ENCODE measurements at places on chromosomes 5 and 9.

DNA sequence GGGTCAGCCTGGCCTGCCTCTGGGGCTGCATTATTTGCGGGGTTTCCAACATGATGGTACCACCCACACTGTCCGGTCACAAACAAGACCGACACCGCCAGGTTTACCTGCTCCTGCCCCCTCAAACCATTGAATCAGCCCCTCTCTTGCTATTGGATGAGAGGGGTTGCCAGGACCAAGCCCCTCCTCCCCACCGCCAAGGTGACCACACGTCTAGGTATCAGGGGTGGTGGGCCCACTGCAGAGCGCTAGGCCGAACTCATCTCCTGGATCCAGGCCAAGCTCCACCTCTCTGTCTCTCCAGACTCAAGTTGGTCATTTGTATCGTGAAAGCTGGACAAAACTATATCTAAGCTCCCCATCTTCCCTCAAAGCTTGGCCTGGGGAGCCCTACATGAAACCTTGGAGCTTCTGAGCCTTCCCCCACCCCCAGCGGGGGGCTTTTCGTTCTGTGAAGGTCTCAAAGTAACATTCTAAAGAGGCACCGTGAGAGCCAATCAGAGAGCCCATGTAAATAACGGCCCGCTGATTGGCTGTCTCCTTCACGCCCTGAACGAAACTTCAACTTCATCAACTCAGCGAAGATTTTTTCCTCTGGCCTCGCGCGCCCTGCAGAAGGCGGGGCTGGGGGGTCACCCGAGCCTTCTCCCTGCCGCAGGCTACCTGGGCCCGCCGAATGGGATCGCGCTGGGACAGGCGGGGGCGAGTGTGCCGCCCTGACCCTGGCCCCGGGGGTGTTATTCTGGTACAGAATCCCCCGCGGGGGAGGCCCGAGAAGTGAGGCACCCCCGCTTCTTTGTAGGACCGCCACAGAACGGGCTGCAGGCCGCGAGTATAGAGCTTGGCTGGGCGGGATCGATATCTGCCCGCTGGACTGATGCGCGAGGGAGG is 49.6 kb upstream of the PSD2 start:
- peak; percentile 90 for DNase-seq

DNA sequence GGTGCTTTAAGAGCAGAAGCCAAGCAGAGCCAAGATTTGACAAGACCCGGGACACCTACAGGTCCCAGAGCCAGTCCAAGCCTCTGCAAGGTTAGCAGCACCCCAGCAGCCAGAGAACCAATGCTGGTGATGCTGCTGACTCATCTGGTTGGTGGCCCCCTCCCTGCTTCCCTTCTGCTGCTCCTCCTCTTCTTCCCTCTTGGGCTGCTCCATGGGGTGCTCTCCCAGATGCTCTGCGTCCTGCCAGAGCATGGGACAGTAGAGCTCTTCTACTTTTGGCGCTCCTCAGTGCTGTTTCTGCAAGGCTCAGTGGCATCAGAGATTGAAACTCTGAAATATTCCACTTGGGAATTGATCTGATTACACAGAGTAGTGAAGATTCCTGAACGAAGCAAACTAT is 76.1 kb upstream of the SAP30L start:
- DNase-seq: no peak

DNA sequence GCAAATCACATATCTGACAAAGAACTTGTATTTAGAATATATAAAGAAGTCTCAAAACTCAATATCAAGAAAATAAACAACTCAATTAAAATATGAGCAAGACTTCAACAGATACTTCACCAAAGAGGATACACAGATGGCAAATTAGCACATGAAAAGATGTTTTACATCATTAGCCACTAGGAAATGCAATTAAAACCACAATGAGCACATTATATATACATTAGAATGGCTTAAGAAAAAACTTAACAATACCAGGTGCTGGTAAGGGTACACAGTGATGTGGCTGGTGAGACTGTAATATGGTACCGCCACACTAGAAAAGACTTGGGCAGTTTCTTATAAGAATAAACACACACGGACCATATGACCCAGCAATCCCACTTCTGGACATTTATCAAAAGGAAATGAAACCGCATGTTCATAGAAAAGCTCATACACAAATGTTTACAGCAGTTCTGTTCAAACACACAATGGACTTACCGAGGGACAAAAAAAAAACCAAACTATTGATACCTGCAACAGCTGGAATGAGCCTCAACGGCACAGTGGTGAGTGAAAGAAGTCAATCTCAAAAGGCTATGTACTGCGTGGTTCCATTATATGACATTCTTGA is 27.6 kb downstream of the SEMA4D start:
- no peak for DNase-seq

DNA sequence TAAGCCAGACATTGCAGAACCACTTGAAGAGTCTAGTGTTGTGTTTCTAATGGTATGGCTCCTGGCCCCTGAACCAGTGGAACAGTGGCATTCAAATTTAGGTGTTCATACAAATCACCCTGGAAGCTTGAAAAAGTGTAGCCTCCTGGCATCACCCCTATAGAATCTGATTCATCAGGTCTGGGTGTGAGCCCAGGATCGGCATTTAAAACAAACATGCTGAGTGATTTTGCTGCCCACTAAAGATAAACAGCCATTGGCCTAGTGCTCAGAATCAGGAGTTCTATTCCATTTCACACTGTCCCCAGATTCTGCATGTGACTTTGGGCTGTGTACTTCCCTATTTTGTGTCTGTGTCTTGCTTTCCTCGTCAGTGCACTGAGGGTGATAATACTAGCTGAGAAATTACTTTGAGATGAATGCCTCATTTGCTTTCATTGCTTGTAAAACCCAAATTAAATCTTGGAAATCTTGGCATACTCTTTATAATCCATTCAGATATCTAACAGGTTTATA is 241.5 kb upstream of the CLINT1 start:
- no peak for DNase-seq

DNA sequence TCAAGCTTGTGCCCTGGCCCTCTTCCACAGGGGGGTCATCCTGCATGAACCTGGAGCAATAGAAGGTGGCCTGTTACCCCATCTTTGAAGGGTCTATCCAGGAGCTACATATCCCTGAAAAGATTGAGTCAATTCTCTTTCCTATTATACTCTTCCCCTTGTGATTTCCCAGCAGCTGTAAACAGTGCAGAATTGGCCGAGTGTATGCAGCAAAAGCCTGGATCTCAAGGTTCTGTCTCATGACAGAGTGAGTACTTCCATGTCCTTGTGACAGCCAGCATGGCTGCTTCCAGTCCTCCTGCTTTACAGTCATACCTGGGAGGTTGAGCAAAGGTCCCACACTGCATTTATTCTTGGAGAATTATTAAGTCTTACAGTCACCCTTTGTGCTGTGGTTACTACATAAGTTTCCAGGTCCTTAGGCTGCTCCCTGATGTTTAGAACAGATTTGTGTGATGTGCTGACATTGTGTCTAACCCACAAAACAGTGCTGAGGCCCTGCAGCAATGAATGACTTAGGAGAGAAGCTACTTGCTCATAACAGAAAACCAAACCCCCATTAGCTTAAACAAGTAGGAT is 67.5 kb downstream of the NREP start:
- DNase-seq: no peak

DNA sequence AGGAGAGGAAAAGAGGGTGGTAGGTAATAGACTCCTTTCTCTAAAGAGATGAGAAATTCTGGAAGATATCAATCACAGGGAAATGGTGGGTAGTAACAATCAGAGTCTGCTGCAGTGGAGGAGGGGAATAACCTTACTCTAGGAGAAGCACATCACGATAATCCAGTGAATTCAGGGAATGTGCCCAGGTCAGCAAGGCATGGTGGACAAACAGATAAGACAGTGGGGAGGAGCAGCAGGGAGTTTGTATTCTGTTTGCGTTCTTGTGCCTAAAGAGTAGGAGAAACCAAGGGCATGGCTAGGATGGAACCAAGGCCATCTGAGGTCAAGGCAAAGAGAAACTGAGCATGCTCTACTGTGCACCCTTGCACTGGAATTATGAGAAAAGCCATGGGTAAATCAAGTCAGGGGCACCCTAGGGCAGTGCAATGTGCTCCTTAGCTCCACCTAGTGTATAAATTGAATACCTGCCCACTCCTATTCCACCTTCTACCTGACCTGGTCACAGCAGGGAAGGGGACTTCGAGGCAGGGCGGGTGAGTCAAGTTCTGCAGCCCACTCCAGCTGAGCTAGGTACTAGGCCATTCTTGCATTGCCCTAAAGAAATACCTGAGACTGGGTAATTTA is 31.6 kb downstream of the RETREG1 start:
- DNase-seq: no peak

GRCh38 chr5:179820483-179821297 is at the start of gene SQSTM1:
SQSTM1 (plus strand) TSS chr5:179820905; CDS start chr5:179820937, 32 bp downstream.
- DNase-seq: peak; percentile 83

DNA sequence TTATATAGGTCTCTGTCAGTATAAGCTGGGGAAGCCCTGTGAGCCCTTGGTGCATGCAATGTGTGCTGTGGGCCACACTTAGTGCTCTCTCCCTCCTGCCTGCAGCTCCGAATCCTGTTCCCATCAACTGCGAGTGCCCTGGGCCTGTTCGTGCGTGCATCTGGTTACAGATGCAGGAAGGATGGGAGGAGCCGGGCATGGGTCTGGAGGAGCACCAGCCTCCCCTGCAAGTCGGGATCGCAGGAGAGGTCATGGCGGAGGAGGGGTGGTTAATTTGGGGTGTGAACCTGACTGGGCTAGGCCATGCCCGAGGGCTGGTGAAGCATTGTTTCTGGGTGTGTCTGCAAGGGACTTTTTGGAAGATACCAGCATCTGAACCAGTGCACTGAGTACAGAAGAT is 274.6 kb upstream of the IRX4 start:
- no peak for DNase-seq

GRCh38 chr5:56176871-56177533 is 56.1 kb downstream of the ANKRD55 start:
- DNase-seq: no peak

- no peak for DNase-seq
These were observed 9.4 kb downstream of the FYB1 start for GRCh38 chr5:39209924-39210323.

DNA sequence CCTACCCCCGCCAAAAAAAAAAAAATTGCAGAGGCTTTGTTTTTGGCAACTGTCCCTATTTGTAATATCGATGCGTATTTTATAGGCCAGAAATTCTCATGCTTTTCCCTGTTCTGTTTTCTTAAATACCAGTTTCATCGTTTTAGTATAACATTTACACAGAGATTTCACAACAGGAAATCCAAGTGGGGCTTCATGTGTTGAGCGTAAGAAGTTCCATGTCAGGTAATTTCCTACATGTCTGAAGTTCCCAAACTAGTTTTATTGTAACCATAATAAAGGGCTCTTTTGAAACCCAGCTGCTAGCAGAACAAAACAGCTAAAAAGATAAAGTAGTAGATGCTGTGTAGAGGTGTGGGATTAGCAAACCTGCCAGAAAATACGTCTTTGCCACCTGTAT is 4.2 kb downstream of the SMC5 start:
- DNase-seq: no peak

- no peak for DNase-seq
These were observed 277.3 kb downstream of the FSTL4 start for GRCh38 chr5:133334796-133335639.

GRCh38 chr5:61200582-61201155 is 38.4 kb upstream of the SMIM15 start:
- no peak for DNase-seq

GRCh38 chr5:108974594-108974993 is 226.9 kb downstream of the FER start:
- no peak for DNase-seq

DNA sequence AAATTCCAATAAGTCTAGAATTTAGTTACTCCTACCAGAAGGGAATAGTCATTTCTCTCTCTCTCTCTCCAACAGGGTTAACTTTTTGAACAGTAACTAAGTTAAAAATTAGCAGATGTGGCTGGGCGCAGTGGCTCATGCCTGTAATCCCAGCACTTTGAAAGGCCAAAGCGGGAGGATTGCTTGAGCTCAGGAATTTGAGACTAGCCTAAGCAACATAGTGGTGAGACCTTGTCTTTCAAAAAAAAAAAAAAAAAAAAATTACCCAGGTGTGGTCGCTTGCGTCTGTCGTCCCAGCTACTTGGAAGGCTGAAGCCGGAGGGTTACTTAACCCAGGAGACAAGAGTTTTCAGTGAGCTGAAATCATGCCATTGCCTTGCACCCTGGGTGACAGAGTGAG is 639.7 kb downstream of the PTPRD start:
- DNase-seq: no peak

- DNase-seq: no peak
These were observed 27.4 kb downstream of the QRFP start for GRCh38 chr9:130869250-130869649.

DNA sequence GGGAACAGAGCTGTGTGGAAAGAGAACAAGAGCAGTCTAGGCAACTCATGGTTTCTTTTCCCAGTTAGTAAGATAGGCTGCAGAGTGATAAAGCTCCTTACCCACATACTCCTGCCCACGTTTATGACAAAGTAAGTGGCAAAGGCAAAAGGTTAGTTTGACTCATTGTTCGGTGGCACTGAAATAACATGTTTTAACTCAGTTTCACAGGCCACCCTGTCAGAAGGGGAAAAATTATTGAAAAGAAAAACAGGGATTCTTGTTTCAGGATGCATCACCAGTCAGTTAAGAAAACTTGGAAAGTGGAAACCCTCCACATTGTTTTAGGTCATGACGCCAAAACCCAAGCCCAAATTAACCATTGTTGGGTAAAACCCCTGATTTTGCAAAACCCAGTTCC is 22.3 kb upstream of the DAB2 start:
- DNase-seq: no peak

DNA sequence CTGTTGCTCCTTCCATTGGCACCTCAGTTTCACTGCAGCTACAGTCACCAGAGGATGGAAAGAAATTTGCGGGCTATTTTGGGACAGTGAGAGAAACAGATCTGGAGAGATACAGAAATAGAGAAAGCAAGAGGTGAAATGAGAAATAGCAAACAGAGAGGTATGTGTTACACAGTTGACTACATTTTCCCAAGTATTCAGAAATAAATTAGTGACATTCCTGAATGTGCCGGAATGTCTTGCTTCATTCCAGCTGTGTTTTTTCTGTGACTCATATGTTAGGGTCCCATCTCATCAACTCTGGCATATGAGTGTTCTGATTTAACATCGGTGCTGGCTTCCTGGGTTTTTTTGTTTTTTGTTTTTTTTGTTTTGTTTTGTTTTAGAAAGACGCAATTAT is 63.8 kb upstream of the ZNF462 start:
- DNase-seq: no peak

Data from left kidney (tissue), 8 donors.